ENCODE measurements at places on chromosomes 5 and 9.

- DNase-seq, result no peak
These were observed 43.7 kb downstream of the PSD2 start for GRCh38 chr5:139839232-139839815.

GRCh38 chr9:123191260-123191659 is 77.1 kb downstream of the STRBP start:
- DNase-seq, result no peak

GRCh38 chr9:134624137-134624591 is 17.4 kb upstream of the COL5A1 start:
- DNase-seq, result no peak

- no peak for DNase-seq
These were observed 90.8 kb upstream of the NR5A1 start for GRCh38 chr9:124598048-124598447.

GRCh38 chr5:40791715-40792139 is 6.4 kb downstream of the PRKAA1 start:
- no peak for DNase-seq

- DNase-seq, result no peak
These were observed 154.6 kb downstream of the PIK3R1 start for GRCh38 chr5:68370196-68370595.

DNA sequence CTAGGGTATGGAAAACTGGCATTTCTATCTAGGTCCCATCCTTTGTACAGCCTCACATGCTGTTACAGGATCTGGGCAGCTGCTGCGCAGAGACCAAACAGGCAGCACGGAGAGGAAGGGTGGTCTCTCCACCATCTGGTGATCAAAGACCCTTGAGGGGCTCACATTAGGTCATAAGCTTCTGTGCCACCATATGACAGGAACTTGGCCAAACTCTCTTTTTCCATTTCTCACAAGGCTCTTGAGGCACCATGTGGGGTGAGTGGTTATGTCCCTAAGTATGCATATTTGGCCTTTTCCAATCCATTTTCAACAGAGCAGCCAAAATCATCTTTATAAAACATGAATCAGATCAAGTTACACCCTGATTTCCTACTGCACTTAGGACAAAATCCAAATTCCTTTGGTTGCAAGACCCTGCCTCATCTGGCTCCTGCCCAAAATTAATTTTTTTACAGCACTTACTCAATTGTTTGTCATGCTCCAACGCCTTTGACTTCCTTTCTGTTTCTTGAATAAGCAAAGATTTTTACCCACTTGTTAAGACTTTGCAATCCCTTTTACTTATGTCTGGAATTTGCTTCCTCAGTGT is 730.0 kb downstream of the MAT2B start:
- DNase-seq, result no peak

DNA sequence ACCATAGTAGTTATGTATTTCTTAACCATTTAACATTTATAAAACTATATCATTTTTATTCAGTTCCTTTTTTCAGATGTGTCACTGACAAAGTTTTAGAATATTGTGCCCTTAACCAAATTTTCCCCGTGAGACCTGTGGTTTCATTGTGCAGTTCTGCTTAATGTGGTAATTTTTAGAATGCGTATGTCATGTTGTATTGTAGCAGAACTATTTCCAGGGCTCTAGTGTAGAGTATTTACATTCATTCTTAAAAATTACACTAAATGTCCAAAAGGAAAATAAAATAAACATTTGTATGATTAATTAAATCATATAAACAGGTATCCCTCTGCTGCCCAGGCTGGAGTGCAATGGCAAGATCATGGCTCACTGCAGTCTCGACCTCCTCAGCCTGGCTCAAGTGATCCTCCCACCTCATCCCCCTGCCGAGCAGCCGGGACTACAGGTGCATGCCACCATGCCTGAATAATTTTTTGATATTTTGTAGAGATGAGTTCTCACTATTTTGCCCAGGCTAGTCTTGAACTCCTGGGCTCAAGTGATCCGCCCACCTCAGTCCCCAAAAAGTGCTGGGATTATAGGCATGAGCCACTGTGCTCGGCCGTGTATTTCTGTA is 15.4 kb downstream of the SERINC5 start:
- DNase-seq, result no peak

DNA sequence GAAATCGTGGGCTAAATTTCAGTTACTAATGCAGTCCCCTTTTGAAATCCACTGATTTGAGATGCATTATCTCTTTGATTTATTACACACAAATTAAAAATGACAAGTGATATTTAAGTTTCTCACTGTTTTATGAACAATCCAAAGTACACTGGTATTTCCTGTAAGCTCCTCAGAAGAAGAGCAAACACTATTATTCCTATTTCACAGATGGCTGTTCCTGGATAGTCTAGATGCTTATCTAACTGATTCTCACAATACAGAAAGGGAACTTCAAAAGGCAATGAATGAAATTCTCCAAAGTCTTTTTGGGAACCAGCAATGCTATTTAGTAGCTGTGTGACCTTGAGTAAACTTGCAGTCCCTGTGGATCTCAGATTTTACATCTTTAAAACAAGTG is 404.7 kb upstream of the DAB2 start:
- DNase-seq, result no peak

DNA sequence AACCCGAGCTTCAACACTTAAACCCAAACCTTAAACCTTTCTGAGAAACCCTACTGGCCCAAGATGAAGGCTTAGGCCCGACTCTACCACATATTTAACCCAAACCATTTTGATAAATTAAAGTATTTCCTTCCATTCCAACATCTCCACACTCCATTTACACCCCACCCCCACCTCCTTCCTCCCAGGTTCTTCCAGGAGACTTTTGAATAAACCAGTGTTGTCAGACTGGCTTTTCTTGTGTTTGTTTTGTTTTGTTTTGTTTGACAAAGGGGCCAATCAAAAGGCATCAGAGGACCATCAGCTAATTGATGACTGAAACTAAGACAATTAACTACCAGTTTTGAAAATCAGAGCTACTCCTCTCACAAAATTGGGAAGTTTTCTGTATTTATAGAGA is 4.6 kb upstream of the ZNF608 start:
- DNase-seq, result no peak

DNA sequence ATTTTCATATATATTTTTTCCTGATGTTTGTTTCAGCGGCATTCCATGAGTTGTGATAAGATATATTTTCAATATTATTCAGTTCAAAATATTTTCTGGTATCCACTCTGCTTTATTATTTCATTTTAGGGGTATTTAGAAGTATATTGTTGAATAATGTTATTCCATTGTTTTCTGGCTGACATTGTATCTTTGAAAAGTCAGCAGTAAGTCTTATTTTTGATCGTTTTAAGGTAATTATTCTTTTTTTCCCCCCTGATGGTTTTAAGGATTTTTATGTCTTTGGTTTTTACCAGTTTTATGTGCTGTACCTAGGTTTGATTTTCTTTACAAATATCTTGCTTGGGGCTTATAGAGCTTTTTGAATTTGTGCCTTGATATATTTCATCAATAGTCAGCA is 6.6 kb upstream of the GLRA1 start:
- no peak for DNase-seq

DNA sequence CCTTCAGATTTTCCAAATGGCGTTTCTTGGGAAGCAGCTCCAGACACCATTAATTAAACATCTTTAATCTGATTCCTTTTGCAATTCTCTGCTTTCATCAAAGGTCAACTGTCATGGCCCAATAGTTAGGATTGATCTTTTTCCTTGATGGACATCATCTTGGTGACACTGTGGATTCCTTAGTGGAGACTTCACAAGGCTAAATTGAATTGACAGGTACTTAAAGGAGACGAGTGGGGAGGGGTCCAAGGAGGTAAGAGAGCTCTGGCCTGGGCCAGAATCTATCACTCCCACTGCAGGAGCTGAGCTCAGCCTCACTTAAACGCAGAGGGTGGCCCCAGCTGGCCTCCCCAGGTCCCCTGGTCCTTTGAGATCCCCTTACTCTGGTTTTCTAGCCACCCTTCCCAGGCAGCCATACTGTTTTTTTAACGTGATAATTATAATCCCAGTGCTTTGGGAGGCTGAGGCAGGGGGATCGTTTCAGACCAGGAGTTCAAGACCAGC is 9.9 kb upstream of the HMCN2 start:
- no peak for DNase-seq

- DNase-seq, result no peak
These were observed 23.5 kb downstream of the TBC1D2 start for GRCh38 chr9:98231770-98232478.

GRCh38 chr5:149227168-149227826 is 44.4 kb upstream of the AFAP1L1 start:
- DNase-seq, result no peak
